T-cell (primary cell): ENCODE measurements at places on chromosomes 5 and 9. TPM values are rescaled to one million over a fixed set of nuclear protein-coding genes. Genes with fewer than 3 reads are reported as not detected.

The FOXI1 gene
- 0.16 TPM for total RNA-seq

DNA sequence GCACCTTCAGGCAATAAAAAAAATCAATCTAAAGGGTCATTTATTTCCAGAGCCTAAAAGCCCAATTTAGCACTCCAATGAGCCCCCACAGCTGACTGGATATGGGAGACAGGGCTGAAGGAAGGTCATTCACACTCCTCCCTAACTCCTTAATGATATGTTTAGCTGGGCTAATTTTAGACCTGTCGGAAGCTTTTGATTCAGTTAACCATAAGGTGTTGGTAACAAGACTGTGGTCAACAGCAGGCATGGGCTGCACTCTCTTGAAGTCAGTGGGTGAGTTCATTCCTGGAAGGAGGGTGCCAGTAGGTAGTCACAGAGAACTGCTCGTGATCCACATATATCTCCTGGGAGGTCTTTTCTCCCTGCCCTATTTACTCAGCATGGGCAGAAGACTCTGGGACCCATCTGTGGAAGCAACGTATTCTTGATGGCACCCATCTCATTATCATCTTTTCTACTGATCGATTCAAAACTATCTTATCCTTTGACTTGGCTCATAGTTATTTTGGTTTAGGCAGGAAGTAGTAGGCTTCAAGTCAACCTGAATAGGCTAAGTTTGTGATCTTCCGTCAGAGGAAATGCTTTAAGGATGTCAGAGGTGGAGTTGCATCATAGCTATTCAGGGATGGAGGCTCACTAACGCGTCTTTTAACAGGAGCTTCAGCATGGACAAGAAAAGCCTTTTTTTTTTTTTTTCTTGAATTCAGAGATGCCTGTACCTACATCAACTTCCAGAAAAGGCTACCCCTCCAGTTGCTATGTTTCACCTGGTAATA lies 367.7 kb upstream of the SLC30A5 start:
- no peaks in the 10 kb centered on the region for H3K27me3 ChIP-seq
- no peak for DNase-seq
- H3K36me3 ChIP-seq, result no peaks in the 10 kb centered on the region
- H3K4me1 ChIP-seq, result peaks cover 5% of the 10 kb centered on the region
- no peak overlapping the region for H3K27ac ChIP-seq
- no peak overlapping the region for H3K4me3 ChIP-seq

- no peaks in the 10 kb centered on the region for H3K27me3 ChIP-seq
- no peak overlapping the region for H3K27ac ChIP-seq
- H3K4me3 ChIP-seq, result no peak overlapping the region
- no peak for DNase-seq
- no peaks in the 10 kb centered on the region for H3K4me1 ChIP-seq
These were observed 3.3 kb upstream of the OR2V1 start for GRCh38 chr5:181134259-181134658.

- H3K4me3 ChIP-seq, result no peak overlapping the region
- no peaks in the 10 kb centered on the region for H3K36me3 ChIP-seq
- no peaks in the 10 kb centered on the region for H3K27me3 ChIP-seq
- H3K27ac ChIP-seq, result no peak overlapping the region
- DNase-seq, result no peak
These were observed 167.8 kb downstream of the GABRB2 start for GRCh38 chr5:161378701-161379100.

DNA sequence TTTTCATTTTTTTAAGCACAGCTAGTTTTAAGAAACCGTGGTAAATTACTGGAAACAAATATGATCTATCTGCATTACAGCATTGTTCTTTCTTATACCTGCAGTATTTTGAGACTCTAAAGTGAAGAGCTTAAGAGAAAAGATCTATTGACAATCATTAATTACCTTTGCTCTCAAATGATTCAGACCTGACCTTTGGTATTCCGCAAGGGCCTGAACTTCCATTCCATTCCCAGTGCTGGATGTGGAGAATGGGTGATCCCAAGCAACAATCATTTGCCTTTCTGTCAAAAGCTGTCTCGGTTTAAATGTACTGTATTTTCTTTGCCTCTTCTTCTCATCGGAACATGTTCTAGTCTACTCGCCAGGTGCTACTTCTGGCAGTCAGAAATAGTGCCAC lies 18.9 kb downstream of the NREP start:
- DNase-seq, result no peak
- no peaks in the 10 kb centered on the region for H3K27me3 ChIP-seq
- no peaks in the 10 kb centered on the region for H3K36me3 ChIP-seq
- H3K4me3 ChIP-seq, result no peak overlapping the region
- no peak overlapping the region for H3K27ac ChIP-seq

DNA sequence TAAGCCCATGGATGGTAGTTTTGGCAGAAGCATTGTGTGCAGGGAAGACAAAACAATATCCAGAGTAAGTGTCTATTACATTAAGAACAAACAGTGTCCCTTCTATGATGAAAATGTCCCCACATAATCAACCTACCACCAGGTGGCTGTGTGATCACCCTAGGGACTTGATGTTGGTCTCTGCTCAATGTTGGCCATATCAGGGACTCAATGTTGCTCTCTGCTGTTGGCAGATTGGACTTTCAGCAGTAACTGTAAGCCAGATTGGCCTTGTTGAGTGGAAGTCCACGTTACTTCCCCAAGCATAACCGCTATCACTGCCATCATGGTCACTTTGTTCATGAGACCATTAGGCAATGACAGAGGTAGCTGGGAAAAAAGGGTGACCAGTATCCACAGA lies 52.8 kb upstream of the PRSS3 start:
- no peak overlapping the region for H3K27ac ChIP-seq
- DNase-seq, result no peak
- H3K4me1 ChIP-seq, result no peaks in the 10 kb centered on the region
- H3K4me3 ChIP-seq, result no peak overlapping the region
- no peaks in the 10 kb centered on the region for H3K36me3 ChIP-seq

DNA sequence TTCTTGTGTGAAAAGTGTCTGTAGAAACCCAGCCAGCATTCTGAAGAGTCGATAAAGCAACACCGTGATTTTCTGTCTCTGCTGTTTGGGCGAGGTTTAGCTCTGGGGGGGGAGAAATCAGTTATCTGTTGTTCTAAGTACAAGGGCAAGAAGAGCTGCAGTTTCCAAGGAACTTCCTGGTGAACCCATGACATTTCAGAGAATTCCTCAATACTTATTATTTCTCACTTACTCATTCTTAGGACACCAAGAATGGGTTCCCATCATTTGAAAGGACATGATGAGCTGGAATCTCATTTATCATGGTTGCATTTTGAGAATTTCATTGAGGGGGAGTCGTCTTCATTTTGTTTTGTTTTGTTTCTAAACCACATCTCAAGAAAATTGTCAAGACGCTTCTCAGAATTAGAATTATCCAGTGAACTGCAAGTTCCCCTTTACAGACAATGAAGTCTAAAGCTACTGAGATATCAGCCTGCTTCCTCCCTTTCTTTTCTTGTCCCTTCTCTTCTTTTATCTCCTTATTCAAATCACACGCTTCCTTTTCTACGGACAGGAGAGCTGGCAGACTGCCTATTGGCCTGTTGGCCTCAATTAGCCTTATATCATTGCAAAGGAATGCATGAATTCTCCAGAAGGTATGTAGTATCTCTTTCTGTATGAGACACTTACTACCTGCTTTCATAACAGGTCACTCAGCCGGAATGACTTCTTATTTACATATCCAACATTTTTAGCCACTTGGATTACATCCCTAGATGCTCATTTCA lies 53.7 kb downstream of the ZNF462 start:
- no peak overlapping the region for H3K27ac ChIP-seq
- H3K4me3 ChIP-seq, result no peak overlapping the region
- DNase-seq, result no peak
- H3K36me3 ChIP-seq, result no peaks in the 10 kb centered on the region
- peaks cover 4% of the 10 kb centered on the region for H3K4me1 ChIP-seq
- H3K27me3 ChIP-seq, result no peaks in the 10 kb centered on the region

DNA sequence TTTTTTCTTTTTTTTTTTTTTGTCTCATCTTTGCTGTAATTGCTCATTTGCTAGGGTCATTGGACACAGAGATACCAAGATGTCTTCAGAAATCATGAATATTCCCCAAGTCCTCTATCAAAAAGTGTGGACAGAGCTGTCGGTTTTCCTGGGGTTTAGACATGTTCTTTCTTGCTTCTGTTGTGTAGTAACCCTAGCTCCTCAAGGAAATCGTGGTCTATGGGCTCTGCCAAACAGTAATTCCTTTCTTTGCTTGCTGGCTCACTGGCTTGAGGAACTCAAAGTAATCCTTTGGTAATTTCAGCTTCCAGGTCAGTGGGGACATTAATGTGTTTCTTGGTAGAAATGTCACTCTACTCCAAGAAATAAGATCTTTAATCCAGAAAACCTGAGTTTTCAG lies 101.7 kb downstream of the TMC1 start:
- H3K36me3 ChIP-seq, result no peaks in the 10 kb centered on the region
- H3K4me3 ChIP-seq, result no peak overlapping the region
- no peak overlapping the region for H3K27ac ChIP-seq
- no peaks in the 10 kb centered on the region for H3K27me3 ChIP-seq
- H3K4me1 ChIP-seq, result no peaks in the 10 kb centered on the region

GRCh38 chr9:114138552-114138971 lies 16.8 kb upstream of the COL27A1 start:
- H3K4me3 ChIP-seq, result no peak overlapping the region
- no peaks in the 10 kb centered on the region for H3K27me3 ChIP-seq
- H3K4me1 ChIP-seq, result no peaks in the 10 kb centered on the region

The ANKRD34B gene
- total RNA-seq, result not detected

The DMGDH gene
- total RNA-seq, result 0.70 TPM

GRCh38 chr5:10681731-10682679 lies 79.0 kb downstream of the DAP start:
- no peak overlapping the region for H3K4me3 ChIP-seq
- no peaks in the 10 kb centered on the region for H3K27me3 ChIP-seq
- no peak for DNase-seq
- H3K27ac ChIP-seq, result no peak overlapping the region
- peaks cover 13% of the 10 kb centered on the region for H3K36me3 ChIP-seq

- H3K4me3 ChIP-seq, result no peak overlapping the region
- no peak for DNase-seq
- no peaks in the 10 kb centered on the region for H3K4me1 ChIP-seq
- H3K36me3 ChIP-seq, result peaks cover 48% of the 10 kb centered on the region
- no peaks in the 10 kb centered on the region for H3K27me3 ChIP-seq
These were observed 20.3 kb upstream of the TTC33 start for GRCh38 chr5:40775846-40776657.

The PAEP gene
- not detected for total RNA-seq

The TLX3 gene
- total RNA-seq, result not detected

GRCh38 chr9:116550696-116551436 lies 136.2 kb upstream of the TRIM32 start:
- no peak overlapping the region for H3K4me3 ChIP-seq
- no peak overlapping the region for H3K27ac ChIP-seq
- no peaks in the 10 kb centered on the region for H3K4me1 ChIP-seq
- DNase-seq, result no peak

DNA sequence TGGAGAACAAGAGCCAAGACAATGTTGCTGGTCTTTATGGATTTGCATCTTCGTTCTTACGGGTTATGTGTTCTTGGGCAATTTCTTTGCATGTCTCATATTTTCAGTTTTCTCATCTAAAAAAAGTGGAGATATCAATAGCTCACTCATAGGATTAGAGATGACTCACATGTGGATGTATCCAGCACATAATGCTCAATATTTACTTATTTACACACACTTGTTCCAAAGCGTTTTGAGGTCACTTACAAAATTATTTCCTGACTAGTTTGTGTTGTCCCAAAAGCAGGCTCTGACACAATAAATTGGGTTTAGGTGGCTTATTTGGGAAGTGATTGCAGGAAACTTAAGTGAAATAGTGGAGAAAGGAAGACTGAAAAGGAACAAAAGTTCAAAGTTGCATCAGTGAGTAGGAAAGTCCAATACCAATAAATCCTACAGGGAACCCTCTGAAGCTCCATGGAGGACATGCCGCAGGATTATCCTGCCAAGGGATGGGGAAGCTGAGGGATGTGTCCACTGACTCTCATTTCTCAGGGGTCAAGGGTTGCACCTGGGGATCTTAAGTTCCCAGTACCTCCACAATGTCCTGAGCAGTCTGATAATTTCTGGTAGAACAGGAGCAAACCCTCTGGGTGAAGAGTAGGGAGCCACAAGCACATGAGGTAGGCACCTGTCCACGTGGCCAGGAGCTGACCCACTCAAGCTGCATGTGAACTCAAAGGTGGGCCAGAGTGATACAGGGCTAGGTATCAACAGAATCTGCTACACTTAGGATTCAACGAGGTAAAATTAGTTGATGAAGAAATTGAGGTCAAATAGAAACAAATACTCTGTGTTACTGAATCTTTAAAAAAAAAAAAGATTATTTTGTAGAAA lies 37.4 kb upstream of the SLC44A1 start:
- H3K27ac ChIP-seq, result no peak overlapping the region
- no peaks in the 10 kb centered on the region for H3K4me1 ChIP-seq
- no peak overlapping the region for H3K4me3 ChIP-seq
- H3K27me3 ChIP-seq, result no peaks in the 10 kb centered on the region
- DNase-seq, result no peak

DNA sequence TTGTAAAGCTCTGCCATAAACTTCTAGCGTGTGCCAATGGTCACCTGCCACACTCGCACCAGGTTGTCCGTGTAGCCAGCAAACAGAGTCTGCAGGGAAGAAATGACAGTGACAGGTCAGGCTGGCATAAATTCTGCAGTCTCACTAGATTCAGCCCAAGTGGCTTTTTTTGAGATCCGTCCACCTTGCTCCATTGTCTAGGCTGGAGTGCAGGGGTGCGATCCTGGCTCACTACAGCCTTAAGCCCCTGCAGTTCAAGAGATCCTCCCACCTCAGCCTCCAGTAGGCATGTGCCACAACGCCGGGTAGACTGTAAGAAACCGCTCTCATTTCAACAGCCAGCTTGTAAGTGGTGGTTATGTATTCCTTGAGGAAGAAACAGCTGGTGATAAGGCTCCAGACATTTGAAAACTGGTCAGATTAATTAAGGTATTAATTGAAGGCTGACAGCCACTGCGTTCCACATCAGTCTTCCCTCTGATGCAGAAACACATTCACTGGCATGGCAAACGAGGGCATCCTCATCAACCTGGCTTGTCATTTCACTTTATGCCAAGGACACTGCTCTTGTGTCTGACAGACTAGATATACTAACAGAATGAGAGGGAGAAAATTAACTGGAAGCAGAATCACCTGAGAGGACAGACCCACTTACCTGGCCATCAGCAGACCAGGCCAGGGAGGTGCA lies 6.6 kb downstream of the RACK1 start:
- H3K27ac ChIP-seq, result no peak overlapping the region
- no peaks in the 10 kb centered on the region for H3K27me3 ChIP-seq
- no peak overlapping the region for H3K4me3 ChIP-seq
